ENCODE measurements at places on chromosomes 6 and 20.

DNA sequence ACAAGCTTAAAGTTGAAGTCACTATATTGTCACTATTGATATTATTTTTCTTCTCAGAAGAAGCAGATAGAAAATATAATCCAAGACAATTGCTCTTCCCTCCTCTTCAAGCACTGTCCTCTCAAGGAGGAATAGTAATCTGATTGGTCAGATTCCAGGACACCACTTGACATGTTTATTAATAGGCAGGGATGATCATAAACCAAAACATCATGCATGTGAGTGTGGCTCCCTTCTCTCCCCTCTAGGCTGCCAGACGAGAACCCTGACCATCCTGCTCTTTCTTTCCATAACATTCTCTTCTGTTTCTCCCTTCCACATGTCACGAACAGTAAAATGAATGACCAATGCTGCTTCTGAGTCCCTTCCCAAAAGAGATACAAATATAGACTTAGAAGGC is 7.5 kb downstream of the ATG5 start:
- no peak for DNase-seq

- DNase-seq = no peak
Measured at GRCh38 chr20:46279103-46279502, 29.2 kb downstream of the CDH22 start.

- no peak for DNase-seq
Measured at GRCh38 chr20:57332105-57333089, 2.8 kb downstream of the SPO11 start.

GRCh38 chr20:49785852-49786175 is 26.8 kb upstream of the SLC9A8 start:
- DNase-seq = no peak

DNA sequence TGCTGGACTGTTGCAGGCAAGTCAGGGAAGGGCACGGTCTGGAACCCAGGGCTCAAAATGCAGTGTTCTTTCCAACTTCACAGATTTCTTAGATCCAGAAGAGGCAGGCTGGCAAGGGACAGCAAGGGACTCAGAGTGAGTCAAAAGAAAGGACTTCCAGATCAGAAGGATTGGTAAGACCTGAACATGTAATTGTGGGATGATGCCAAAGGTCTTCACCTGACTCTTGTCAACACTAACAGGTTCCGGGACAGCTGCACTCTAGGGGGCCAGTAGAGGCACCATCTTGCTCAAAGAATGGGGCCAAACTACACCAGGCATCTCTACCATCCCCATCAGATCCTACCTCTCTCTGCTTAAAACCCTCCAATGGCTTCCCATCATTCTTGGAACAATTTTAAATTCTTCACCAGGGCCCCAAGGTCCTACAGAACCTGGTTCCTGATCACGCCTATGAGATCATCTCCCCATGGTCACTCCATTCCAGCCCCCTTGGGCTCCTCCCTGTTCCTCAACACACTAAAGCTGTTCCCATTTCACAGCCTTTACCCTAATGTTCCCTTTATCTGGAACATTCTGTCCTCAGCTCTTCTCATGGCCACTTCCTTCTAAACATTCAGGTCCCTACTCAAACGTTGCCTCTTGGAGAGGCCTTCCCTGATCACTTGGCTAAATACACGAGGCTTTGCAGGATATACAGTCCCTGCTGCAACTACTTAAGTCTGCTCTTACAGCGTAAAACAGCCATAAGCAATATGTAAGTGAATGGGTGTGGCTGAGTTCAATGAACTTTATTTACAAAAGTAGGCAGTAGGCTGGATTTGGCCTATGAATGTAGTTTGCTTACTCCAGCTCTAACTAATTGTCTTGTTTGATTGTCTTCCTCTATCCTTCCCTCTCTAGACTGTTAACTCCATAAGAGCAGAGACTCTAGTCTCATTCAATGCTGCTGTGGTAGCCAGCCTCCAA is 29.6 kb upstream of the TTPAL start:
- no peak for DNase-seq

- no peak for DNase-seq
Measured at GRCh38 chr6:42313941-42314570, 96.4 kb upstream of the MRPS10 start.

GRCh38 chr6:84546427-84546914 is 217.9 kb downstream of the TBX18 start:
- no peak for DNase-seq

DNA sequence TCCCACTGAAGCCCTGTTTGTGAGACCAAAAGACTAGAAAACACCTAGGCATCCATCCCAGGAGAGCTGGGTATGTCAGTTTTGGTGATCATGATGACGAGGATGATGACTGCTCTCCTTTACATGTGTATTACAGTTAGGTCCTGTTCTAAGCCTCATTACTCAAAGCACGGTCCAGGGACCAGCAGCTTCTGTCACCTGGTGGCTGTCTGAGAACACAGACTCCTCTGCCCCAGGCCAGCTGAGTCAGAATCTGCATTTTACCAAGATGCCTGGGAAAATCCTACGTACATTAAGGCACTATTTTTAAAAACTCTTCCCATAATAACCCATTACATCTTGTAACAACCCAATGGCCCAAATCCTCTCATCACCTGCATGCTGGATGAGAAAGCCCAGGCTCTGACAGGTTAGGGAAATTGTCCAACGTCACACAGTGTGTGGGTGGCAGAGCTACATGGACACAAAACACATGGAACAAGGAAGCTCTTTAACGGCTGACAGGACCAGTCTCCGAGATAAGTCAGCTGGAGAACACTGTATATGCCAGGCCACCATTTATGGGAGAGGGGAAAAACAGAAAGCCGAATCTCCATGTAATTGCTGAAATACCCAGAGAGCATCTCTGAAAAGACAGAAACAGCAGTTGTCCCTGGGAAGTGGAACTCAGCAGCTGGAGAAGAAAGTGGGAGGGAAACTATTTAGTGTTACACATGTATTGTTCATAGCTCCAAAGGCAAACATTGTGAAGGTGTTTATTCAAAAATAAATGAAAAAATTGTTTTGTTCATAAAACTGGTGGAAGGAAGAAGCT is 65.4 kb downstream of the BMP7 start:
- no peak for DNase-seq

DNA sequence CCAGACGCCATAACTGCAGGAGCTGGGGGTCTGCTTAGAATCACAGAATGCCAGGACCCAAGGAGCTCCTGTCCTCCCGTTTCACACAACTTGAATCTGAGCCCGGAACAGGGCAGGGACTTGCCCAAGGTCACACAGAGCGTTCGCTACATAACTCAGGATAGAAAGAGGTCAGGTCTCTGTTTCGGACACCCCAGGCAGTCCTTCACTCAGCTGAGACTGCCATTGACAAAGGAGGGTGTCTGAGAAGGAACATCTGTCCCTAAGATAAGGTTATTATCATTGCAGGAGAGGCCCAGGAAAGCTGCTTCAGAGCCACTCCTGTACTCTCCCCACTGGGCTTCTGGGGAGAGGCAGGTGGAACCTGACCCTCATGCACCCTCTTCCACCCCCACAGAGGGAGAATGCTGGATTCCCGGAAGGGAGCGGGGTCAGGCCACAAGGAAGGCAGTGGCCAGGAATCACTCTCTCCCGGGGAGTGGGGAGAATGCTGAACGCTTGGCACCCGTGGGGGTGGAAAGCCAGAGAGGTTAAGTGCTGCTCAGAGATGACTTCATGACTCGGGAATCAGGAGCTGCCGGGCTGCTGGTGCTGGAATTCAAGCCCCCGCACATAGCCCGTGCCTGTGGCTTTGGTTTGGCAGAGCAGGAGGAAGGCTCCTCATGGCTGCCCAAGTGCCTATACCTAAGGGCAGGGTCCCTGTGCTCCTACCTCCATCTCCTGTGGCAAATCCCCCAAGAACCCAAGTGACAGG is 10.7 kb downstream of the SDC4 start:
- no peak for DNase-seq

- DNase-seq = no peak
Measured at GRCh38 chr6:151592449-151593159, 98.8 kb downstream of the CCDC170 start.

GRCh38 chr20:12733811-12734210 is 275.0 kb upstream of the SPTLC3 start:
- no peak for DNase-seq
